ENCODE measurements at places on chromosomes 5 and 9. TPM values are rescaled to one million over a fixed set of nuclear protein-coding genes. Genes with fewer than 3 reads are reported as not detected.

- no peak for DNase-seq
Measured at GRCh38 chr5:123207081-123207537, 118.1 kb downstream of the PRDM6 start.

The CDH12 gene
- total RNA-seq, result not detected

- no peak for DNase-seq
Measured at GRCh38 chr5:171601266-171601881, 181.9 kb downstream of the FGF18 start.

DNA sequence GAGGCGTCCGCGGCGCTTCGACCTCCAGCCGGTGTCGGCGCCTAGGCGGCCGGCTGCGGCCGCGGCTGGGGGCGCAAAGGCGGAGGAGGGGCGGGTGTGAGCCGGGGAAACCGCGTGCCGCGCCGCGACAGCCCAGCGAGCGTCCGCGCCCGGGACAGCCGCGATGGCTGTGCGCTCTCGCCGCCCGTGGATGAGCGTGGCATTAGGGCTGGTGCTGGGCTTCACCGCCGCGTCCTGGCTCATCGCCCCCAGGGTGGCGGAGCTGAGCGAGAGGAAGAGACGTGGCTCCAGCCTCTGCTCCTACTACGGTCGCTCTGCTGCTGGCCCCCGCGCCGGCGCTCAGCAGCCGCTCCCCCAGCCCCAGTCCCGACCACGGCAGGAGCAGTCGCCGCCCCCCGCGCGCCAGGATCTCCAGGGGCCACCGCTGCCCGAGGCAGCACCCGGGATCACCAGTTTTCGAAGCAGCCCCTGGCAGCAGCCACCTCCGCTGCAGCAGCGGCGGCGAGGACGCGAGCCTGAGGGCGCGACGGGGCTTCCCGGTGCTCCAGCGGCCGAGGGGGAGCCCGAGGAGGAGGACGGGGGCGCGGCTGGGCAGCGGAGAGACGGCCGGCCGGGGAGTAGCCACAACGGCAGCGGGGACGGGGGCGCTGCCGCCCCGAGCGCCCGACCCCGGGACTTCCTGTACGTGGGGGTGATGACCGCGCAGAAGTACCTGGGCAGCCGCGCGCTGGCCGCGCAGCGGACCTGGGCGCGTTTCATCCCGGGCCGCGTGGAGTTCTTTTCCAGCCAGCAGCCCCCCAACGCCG lies 605 bp downstream of the CHSY3 start:
- peak; percentile 69 for DNase-seq

DNA sequence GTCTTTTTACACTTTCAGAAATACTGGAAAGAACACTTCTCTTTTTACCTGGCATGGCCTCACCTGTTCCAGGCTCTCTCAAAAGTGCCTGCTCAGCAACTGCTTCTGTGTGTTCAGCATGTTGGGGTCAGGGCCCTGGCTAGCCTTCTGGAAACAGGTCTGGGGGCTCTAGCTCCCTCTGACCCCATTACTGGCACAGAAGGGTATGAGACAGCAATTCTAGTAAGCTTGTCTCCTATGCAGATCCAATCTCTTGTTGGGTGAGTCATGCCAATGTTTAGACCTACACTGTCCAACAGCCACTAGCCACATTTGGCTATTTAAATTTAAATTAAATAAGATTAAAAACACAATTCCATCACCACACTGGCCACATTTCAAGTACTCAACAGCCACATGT lies 80.8 kb downstream of the MAPKAP1 start:
- DNase-seq, result no peak

Measured in sciatic nerve (tissue), 2 donors.